ENCODE measurements at places on chromosomes 6 and 20.
A peak's percentile ranks its signal among the peaks of the same experiment; 100 is the strongest.

DNA sequence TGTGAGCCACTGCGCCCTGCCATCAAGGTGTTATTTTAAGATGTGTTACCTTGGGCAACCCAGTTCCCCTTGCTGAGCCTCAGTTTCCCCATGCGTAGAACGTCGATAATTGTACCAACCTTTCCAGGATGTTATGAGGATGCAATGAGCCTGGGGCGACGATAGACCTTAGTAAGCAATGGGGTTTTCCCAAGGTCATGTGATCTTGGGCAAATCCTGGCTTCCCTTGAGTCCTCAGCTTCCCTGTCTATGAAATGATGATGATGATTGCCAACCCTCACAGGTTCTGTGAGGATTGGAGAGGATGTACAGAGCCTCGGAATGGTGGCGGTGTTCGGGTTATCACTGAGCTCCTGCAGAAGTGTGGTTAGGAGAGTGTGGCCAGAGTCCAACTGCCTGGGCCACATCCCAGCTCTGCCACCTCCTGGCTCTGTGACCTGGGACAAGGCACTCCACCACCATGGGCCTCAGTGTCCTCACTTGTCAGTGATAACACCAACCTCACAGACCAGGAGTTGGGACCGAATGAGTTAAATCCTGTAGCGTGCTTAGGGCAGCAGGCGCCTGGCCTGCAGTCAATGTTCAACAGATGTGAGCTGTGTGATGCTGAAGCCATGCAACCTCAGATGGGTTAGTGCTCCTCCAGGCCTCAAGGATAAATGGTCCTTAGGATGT lies 23.4 kb downstream of the SIRPA start:
- no peak for DNase-seq

DNA sequence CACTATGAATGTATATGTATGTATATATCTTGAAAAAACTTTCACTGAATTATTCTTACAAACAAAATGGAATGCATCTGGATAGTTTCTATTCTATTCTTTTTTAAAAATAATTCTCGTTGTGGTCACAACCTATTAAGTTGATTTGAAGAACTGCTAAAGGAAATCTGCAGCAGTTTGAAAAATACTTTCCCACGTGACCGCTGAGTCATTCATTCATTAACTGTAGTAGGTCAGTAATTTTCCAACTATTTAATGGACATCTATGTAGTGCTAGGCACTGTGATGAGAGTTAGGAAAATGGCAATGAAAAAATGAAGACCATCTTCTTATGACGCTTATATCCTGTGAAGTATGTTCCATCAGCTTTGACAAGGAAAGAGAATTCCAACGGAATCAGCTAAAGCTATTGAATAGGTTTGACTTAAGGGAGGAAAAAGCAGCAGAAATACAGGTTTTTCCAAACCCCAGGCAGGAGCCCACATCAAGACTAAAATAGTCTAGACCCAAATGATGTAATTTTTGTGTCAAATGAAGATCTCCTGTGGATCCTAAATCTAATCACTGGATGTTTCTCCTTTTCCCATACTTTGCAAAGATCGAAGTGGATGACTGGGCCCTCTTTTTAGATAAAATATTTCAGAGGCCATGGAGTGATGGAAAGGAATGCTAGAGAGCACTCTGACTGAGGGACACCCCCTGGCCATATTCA lies 4.1 kb upstream of the EFHC1 start:
- no peak for DNase-seq

- peak; percentile 57 for DNase-seq
Measured at GRCh38 chr20:57435498-57436222, 44.5 kb downstream of the RBM38 start.

- no peak for DNase-seq
Measured at GRCh38 chr20:6654513-6655252, 112.8 kb upstream of the BMP2 start.

- DNase-seq = no peak
Measured at GRCh38 chr6:153117986-153118879, 12.8 kb downstream of the RGS17 start.

DNA sequence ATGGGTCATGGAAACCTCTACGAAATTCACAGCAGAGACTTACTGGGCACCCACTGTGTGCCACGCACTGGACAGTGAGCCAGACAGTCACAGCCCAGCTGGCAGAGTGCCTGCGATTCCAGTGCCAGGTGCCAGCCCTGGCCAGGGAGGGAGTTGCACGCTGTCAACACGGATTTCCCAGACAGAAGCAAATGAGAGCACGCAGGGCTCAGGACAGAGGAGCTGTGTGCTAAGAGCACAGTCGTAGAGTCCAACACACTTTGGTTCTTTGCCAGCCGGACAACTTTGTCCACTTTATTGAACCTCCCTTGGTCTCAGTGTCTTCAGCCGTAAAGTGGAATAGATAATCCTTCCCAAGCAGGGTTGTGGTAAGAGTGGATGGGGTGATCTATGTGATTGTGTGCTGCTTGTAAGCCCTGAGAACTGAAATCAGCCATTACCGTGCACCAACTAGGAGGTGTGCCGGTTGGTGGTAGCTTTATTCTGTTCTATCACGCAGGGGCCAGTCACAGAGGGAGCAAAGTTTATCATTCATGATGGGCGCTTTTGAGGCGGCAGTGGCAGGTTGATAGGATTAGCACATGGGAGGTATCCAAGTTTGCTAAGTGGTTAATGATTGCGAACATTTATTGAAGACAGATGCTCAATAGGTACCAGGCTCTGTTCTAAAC lies 40.6 kb downstream of the SIRPA start:
- DNase-seq = no peak

DNA sequence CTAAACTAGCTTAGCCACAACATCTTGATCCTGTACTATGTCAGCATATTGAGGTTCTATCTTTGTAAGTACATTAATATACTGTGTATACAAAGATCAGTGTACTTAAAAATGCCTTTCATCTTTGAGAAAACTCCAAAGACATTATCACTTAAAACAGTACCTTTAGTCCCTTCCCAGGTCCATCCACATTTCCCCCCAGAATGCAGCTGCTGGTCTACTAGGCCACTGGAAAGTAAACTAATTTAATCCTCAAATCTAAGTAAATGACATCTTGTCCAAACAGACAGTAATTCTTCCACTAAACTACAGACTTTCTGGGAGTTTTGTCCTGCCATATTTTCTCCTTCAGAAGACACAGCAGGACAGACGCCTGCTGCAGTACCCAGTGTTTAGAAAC lies 68.7 kb downstream of the SYCP2 start:
- DNase-seq = no peak

DNA sequence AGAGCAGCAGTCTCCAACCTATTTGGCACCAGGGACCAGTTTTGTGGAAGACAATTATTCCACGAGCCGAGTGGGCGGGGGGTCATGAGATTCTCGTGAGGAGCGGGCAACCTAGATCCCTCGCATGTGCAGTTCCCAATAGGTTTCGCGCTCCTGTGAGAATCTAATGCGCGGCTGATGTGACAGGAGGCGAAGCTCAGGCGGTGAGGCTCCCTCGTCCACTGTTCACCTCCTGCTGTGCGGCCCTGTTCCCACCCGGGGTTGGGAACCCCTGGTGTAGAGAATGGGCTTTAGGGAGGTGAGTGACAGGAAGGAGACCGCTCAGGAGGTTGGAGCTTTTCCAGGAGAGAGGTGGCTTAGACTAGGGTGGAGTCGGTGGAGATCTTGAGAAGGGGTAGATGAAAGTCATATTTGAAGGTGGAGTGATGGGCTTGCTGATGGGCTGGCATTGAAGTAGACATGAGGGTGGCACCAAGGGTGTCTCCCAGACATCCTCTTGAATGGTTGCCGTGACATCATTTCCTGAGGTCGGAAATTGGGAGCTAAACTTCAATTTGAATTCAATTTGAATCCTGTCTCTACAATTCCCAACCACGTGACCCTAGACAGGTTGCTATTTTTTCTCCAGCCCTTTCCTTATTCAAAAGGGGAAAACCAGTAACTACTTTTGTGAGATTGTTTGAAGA lies 1.5 kb upstream of the RAD21L1 start:
- no peak for DNase-seq

DNA sequence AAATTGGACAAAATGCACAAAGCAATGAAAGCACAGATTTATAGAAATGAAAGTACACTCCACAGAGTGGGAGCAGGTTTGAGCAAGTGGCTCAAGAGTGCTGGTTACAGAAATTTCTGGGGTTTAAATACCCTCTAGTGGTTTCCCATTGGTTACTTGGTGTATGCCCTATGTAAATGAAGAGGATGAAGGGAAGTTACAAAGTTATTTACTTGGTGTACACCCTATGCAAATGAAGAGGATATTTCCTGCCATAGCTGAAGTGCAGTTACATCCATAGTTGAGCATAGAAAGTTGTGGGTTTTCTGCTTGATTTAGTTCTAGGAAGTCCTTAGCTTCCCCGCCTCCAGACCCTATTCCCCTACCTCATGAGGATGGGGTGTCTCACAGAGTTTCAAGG lies 22.7 kb downstream of the BCAS1 start:
- no peak for DNase-seq

DNA sequence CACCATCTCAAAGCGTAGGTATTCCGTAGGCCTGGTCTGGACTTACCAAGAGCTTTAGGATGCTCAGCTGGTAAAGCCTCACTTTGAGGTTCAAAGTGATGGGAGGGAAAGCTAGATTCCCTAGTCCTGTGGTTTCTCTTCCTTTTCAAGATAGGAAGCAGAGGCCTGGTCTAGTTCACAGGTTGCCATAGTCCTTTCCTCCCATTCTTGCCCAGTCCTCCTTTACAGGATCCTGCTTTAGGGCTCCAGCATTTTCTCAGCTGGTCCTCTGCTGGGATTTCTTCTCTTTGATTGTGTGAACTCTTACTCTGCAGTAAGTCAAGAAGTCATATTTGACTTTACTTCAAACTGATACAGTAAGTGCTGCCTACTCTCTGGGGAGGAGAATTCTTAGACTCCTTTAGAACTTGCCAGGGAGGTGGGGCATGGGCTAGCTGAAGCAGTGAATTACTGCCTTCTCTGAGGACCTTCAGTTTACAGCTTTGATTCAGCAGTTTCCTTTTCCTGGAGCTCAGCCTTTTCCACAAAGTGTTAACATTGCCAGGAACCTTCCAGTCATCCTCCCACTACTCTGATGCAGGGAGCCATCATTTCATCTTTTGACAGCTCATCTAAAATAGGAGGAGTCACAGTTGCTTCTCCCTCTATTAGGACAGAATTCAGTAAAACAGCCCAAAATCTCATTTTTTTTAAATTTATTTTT lies 42.8 kb upstream of the PLCG1 start:
- DNase-seq = peak; percentile 51
